NCI-H2081 (cell line): ENCODE measurements at places on chromosomes 5 and 9.

GRCh38 chr5:125660231-125660895 lies 762.8 kb upstream of the GRAMD2B start:
- no peak for DNase-seq

- no peak for DNase-seq
These were observed 222.6 kb upstream of the PIK3R1 start for GRCh38 chr5:67992923-67993322.

GRCh38 chr5:60092671-60093422 lies 199.3 kb upstream of the PDE4D start:
- DNase-seq: no peak

DNA sequence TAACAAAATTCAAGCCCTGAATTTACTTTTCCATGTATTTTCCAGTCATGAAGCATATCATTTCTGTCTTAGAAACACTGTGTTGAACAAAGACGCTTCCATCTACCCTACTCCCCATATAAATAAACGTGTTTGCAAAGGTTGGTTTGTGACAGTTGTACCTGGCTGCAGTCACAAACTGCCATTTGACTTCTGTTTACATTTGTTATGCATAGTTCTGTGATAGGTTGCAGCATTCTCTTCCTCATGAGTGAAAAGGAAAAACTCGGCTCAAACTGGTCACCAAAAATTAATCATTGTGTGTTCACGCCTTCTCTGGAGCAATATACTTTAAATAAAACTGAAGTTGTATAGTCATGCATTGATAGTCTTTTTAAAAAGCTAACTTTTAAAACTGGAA lies 69.3 kb upstream of the MOCS2 start:
- DNase-seq: no peak

DNA sequence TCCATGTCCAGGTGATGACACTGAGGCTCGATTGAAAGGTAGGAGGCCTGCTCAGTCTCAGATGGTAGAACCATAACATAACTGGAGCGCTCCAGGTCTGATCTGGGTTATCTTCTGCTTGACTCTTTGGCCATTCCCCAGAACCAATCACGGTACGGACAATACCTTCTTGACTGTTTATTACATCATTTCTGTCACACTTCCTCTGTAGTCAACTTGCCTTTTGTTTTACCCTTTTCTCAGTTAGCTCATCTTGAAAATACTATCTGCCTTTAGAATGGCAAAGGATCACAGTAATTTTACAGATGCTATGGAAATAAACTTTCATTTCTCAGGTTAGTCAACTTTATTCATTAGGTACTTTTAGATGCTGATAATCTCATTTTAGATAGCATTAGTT lies 22.4 kb downstream of the GLRA1 start:
- no peak for DNase-seq

DNA sequence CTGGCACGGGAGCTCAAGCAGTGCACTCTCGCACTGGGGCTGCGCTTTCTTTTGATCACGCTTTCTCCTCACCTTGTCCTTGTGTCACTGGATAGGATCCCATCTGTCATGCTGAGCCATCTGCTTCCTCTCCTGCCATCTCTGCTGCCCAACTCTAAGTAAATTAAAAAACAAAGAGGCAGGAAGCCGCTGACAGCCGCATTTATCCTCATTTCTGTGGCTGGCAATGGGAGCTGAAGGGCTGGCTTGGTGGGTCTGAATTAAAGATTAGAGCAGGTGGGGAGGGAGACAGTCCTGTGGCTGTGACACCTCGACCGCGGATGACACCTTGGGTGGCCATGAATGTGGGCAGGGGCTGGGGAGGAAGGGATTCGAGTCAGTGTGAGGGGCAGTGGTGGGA lies 159.2 kb upstream of the ALDH1B1 start:
- peak; percentile 85 for DNase-seq

DNA sequence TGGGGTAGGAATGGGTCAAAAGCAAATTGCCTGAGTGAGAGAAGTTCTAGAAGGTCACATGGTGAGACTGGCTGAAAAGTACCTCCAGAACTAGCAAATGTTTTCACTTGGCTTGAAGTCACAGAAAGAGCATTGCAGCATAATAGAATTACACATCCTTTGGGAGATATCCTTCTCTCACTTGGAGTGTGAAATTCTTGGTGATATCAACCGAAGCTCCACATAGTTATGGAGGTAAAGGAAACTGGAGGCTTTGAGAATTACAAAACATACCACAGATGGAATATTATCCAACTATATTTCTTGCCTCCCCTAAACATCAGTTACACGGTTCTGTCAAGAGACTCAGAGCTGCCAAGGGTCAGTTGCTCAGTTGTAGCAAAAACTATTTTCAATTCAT lies 182.4 kb downstream of the SEMA5A start:
- no peak for DNase-seq

GRCh38 chr5:137181667-137182066 lies 317.5 kb downstream of the SPOCK1 start:
- DNase-seq: no peak

- DNase-seq: no peak
These were observed 40.6 kb downstream of the ANKH start for GRCh38 chr5:14831006-14831338.

DNA sequence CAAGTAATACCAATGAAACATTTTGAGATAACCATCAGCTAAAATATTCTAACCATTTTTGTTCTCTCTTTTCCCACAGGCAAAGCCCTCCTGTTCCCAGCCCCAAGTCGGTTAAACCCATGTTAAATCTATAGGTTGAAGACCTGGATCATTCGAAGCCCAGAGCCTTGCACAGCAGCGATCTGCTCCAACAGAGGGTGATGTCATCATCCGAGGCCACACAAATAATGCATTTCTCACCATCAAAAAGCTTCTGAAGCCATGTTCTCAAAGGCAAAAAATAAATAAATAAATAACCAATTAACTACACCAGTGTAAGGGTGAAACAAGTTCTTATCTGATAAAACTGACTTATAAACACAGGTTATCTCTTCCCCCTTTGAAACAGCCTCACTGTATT lies 169.2 kb downstream of the ENTREP1 start:
- no peak for DNase-seq

DNA sequence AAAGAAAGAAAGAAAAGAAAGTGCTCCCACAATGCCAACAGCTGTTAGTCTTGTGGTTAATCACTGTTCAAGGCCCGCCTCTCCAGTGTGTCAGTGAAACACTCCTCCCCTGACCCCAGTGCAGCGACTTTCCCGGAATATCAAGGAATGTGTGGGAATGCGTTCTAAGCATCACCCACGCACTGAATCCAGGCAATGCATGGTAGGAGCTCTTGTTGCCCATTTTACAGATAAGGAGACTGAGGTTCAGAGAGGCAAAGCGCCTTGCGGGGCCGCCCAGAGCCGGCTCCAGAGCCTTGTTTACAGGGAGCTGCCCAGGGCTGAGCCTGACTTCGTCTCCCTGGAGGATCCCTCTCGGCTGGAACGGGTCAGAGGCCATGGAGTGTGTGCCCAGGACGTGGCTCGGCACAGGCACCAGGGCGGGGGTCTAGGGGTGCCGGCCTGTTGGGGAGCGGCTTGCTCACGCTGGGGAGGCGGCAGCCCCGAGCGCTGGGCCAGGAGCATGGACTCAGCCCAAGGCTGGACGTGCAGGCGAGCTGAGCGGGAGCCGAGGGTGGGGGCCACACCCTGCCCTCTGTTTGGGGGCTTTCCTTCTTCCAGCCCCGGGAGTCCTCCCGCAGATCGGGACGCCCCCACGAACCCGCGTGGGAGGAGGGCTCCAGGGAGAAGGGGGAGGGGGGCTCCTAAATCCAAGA lies 823 bp downstream of the ST6GALNAC6 start:
- no peak for DNase-seq

GRCh38 chr5:172442592-172442991 lies 11.7 kb downstream of the SH3PXD2B start:
- no peak for DNase-seq
